ENCODE measurements at places on chromosomes 12 and 14.

DNA sequence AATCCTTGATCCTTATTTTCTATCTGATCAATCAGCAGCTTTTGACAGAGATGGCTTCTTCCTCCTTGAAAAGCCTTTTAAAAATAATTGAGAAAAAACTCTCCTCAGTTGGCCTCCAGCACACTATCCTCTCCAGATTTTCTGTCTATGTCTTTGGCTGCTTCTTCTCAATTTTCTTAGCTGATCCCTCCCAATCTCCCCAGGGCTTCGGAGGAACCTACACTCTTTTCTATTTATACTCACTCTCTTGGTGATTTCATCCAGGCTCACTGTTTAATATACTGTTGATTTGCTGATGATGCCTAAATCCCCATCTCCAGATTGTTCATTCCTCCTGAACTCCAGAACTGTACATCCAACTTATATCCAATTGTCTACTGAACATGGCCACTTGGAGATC lies 54.8 kb downstream of the RDH12 start:
- no peak for DNase-seq
- no peaks in the 10 kb centered on the region for H3K4me1 ChIP-seq
- H3K4me3 ChIP-seq: no peak overlapping the region
- H3K36me3 ChIP-seq: peaks cover 12% of the 10 kb centered on the region

DNA sequence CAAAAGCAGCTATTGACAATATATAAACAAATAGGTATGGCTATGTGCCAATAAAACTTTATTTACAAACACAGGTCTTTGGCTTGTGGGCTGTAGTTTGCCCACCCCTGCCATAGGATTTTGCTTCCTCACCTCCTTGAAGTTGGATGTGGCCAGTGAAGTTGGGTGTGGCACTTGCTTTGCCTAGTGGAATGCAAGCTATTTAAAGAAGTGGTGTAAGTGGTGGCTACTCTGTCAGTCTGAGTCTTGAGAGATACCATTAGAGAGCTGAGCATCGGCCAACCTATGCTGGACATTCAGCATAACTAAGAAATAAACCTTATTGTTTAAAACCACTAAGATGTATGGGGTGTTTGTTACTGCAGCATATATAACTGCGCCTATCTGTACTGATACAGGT lies 321.3 kb downstream of the RGS6 start:
- H3K27ac ChIP-seq: no peak overlapping the region
- no peak overlapping the region for H3K4me3 ChIP-seq
- no peak for DNase-seq
- H3K27me3 ChIP-seq: no peaks in the 10 kb centered on the region
- H3K36me3 ChIP-seq: no peaks in the 10 kb centered on the region

GRCh38 chr14:85205875-85206274 lies 324.1 kb upstream of the FLRT2 start:
- no peaks in the 10 kb centered on the region for H3K4me1 ChIP-seq
- H3K27ac ChIP-seq: no peak overlapping the region
- no peaks in the 10 kb centered on the region for H3K36me3 ChIP-seq
- no peaks in the 10 kb centered on the region for H3K27me3 ChIP-seq

DNA sequence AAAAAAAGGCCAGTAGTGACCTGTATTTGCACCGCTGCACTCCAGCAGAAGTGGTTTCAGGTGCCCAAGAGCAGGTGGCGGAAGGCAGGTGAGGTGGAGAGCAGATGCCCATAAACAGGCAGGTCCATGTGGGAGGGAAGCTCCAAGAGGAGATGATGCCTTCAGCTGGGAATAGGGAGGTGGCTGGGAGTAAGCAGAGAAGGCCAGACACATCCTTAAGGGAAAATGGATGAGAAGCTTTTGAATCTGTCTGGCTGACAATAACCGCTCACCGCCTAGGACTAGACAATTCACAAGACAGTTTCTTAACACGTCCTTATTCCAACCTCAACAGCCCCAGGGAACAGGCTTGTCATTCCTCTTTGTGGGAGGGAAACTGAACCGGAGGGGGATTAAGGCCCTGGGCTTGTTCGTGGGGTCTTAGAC lies 43.9 kb upstream of the PLEKHG6 start:
- no peaks in the 10 kb centered on the region for H3K4me1 ChIP-seq
- H3K36me3 ChIP-seq: no peaks in the 10 kb centered on the region
- DNase-seq: peak; percentile 48
- peak overlapping the region; percentile 76 for H3K27ac ChIP-seq
